ENCODE measurements at places on chromosomes 7 and 10. TPM values are rescaled to one million over a fixed set of nuclear protein-coding genes. Genes with fewer than 3 reads are reported as not detected.

The IMMP2L gene
- 18.9 TPM for total RNA-seq

DNA sequence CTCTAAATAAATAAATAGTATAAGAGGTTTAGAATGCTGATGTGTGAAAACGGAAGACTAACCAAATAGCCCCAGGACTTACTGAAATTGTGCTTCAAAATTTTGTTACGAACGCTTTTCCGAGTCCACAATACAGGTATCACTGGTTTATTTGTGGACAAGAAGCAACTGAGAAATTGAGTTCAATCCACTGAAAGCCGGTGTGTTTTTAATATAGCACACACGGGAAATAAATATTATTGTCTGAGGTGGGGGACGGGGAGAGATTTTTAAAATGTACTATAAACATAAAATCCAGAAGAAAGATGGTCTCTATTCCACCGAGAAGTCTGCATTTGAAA lies 598 bp downstream of the SLC16A12 start:
- H3K36me3 ChIP-seq: no peaks in the 10 kb centered on the region
- H3K27me3 ChIP-seq: peaks cover 58% of the 10 kb centered on the region
- H3K4me3 ChIP-seq: peak overlapping the region; percentile 48
- H3K27ac ChIP-seq: no peak overlapping the region
- peaks cover 13% of the 10 kb centered on the region for H3K4me1 ChIP-seq

GRCh38 chr10:99834410-99834809 lies 52.0 kb downstream of the ABCC2 start:
- no peaks in the 10 kb centered on the region for H3K27me3 ChIP-seq
- H3K36me3 ChIP-seq: no peaks in the 10 kb centered on the region
- no peak for DNase-seq
- H3K4me1 ChIP-seq: no peaks in the 10 kb centered on the region
- no peak overlapping the region for H3K27ac ChIP-seq
- no peak overlapping the region for H3K4me3 ChIP-seq

The ENTPD1 gene
- 18.5 TPM for total RNA-seq

The SAMD8 gene
- 30.7 TPM for total RNA-seq

- H3K4me3 ChIP-seq: no peak overlapping the region
- no peak overlapping the region for H3K27ac ChIP-seq
- no peaks in the 10 kb centered on the region for H3K36me3 ChIP-seq
- DNase-seq: no peak
- no peaks in the 10 kb centered on the region for H3K27me3 ChIP-seq
Measured at GRCh38 chr7:26526265-26526587, 234.6 kb downstream of the SNX10 start.

GRCh38 chr7:29102558-29103151 lies 43.7 kb downstream of the CPVL start:
- no peaks in the 10 kb centered on the region for H3K36me3 ChIP-seq
- H3K27me3 ChIP-seq: no peaks in the 10 kb centered on the region
- H3K4me1 ChIP-seq: peaks cover 14% of the 10 kb centered on the region

DNA sequence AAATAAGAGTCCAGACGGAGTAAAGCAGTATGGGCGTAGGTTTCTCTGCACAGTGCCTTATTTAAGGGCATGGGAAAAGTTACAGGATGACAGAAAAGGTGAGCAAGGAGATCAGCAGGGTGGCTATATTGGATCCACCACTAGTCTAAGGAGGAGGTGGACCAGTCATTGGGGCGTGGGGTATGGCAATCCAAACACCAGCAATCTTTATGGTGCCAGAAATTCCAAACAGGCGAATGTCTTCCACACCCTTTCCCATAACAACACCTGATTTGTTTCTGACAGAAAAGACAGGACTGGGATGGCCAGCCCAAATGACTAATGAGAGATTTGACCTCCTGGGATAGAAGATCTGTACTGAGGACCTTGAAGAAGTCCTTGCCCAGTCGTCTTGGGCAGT lies 181.8 kb upstream of the MBL2 start:
- H3K4me3 ChIP-seq: no peak overlapping the region
- H3K4me1 ChIP-seq: no peaks in the 10 kb centered on the region
- no peak overlapping the region for H3K27ac ChIP-seq
- H3K36me3 ChIP-seq: no peaks in the 10 kb centered on the region
